NCI-H1105 (cell line): ENCODE measurements at places on chromosomes 5 and 9.

DNA sequence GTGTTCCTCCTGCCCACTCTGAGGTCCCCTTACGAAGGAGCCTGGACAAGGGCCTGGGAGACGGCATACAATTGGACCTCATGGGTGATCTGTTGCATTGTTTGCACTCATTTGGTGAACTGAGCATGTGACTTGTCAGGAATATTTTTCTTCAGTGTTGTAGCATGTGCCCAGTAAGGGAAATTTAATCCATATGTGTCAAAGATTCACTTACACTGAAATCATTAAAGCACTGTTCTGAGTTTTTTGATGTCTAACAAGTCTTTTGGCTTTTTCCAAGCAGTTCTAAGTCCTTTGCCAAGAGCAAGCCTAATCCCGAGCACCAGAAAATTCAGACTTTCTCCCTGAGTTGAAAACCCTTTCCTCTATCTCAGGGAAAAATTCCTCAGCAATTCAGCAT, 61.6 kb upstream of the RPS23 start:
- no peak for DNase-seq

- no peak for DNase-seq
These were observed 162.9 kb downstream of the FAM170A start for GRCh38 chr5:119792161-119792799.

DNA sequence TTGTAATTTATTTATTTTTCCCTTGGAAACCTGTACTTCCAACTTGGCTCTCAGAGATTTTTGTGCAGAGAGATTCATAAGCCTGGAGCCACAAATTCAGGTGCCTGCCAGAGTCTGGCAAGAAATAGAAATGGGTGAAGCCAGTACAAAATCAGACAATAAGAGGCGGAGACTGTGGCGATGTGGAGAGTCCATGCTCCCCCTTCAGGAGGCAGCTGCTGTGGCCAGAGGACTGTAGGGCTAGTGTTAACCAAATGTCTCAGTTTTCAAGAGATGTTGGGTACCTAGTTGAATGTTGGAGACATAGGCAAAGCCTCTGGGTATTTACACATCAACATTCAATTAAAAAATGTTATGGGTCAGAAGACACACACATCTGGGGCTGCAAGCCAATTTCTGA, 208.6 kb downstream of the PSAT1 start:
- no peak for DNase-seq

- DNase-seq = no peak
These were observed 11.8 kb upstream of the SCGB3A1 start for GRCh38 chr5:180603076-180603594.

- DNase-seq = no peak
These were observed 9.2 kb upstream of the FIBCD1 start for GRCh38 chr9:130948266-130948665.

- DNase-seq = peak; percentile 29
These were observed 12.7 kb upstream of the CCL27 start for GRCh38 chr9:34675048-34675714.

DNA sequence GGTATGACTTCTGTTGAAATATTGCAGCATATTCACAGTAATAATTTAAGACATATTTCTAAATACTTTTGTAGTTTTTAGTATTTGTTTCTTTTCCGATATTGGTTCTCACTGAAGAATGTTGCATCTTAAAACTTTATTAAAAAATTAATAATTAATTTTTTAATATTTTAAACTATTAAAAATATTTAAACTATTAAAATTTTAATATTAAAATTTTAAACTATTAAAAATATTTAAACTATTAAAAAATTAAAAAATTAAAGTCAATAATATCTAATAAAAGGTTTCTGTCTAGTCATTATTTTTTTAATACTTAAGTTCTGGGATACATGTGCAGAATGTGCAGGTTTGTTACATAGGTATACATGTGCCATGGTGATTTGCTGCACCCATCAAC, 149.3 kb upstream of the CCNH start:
- DNase-seq = no peak
